BE2C (cell line): ENCODE measurements at places on chromosomes 3 and 15.
A peak's percentile ranks its signal among the peaks of the same experiment; 100 is the strongest.

DNA sequence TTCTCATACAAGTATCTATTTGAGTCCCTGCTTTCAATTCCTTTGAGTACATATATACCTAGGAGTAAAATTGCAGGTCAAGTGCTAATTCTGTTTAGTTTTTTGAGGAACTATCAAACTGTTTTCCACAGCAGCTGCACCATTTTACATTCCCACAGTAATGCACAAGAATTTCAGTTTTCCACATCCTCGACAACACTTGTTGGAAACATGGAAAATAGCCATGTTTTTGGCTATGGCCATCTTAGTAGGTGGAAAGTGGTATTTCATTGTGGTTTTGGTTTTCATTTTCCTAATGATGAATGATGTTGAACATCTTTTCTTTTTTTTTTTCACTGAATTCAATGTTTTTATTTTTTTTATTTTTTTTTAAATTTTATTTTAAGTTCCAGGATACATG lies 44.4 kb upstream of the TNFAIP8L3 start:
- DNase-seq, result no peak

- no peak for DNase-seq
Measured at GRCh38 chr3:134486577-134487041, 752 bp downstream of the CEP63 start.

DNA sequence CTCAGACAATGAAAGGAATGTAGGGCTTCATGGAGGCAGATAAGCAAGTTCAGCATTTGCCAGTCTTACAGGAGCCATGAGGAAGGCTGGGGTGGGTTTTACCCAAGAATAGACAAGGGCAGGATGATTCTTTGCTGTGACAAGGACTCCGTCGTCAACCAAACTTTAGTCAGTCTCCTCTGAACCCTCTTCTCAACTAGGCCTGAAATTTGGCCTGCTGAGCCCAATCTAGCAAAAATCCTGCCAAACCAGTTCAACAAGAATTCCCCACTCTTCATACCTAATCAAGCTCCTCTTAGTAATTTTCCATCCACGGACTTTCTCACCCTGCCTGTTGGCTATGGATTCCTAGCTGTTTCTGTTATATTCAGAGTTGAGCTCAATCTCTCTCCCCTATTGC lies 280.5 kb downstream of the TBL1XR1 start:
- no peak for DNase-seq

- DNase-seq, result no peak
Measured at GRCh38 chr3:4741404-4742307, 237.6 kb upstream of the BHLHE40 start.

- peak; percentile 70 for DNase-seq
Measured at GRCh38 chr15:44298878-44299277, 10.4 kb downstream of the GOLM2 start.

GRCh38 chr15:48641416-48641815 lies 4.1 kb downstream of the FBN1 start:
- no peak for DNase-seq

DNA sequence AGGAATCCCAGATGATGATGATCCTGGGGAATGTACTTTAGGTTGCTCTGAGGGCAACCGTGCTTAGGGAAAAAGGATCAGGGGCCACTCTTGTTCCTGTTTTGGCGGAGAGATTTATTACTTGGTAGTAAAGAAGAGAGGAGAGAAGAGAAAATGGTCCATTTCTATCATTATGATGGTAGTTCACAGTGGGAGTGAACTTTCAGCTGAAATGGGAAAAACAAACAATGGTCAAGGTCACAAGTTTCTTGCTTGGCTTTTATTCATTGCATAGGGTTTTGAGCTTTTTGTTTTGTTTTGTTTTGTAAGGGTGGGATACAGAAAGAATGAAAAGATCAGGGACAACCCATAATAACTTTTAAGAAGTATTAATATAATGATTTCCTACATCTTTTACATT lies 7.7 kb upstream of the UMPS start:
- no peak for DNase-seq

DNA sequence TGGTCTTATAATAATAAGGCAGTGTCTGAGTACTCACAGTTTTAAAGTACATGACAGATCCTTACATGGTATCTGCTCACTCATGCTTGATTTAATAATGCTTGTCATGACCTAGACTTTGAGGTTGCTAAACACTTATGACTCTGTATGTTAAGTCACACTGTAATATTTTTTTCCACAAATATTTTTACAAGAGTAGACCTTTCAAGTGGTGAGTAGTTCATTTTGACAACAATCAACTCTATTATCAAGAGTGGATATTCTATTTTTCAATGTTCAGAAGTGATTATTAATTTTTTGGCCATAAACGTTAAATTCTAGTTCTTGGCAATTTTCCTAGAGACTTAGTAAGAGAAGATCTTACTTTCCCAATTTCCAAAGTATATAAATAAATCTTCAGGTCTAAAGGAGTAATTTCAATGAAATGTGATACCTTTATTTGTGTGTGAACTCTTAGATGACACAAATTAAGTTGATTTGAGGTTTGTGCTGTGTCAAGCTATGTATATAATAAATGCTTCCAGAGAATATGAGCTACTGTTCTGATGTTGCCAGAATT lies 104.5 kb downstream of the NLGN1 start:
- no peak for DNase-seq

DNA sequence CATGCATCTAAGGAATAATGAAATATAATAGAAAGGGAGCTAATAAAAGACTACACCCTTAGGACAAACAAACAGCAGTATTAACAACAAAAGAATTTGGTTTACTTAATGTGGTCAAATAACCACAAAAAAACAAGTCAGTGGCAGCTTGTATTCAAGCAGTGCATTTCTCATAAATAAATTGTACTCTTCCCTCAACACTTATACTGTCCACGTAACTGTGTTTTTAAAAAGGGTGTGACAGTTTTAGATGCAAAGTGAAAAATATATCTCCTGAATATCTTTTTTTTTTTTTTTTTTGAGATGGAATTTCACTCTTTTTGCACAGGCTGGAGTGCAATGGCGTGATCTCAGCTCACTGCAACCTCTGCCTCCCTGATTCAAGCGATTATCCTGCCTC lies 698.2 kb upstream of the CADM2 start:
- DNase-seq, result no peak

DNA sequence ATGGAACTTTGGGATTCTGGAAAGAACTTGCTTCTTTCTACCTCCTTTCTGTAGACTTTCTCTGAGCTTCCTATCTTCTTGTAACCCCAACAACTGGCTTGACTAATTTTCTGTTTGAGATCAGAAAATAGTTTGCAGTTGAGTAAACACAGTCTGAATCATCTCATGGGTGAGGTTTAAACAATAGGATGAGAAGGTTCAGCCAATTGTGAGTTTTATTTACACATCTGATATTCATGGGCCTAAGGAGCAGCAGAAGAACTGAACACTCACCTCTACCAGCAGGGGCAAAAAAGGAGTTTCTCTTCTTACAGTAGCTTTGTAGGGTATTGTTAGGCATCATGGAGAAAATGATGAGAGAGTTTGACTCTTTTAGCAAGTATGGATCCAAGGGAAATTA lies 54.2 kb downstream of the DTWD1 start:
- DNase-seq, result no peak

DNA sequence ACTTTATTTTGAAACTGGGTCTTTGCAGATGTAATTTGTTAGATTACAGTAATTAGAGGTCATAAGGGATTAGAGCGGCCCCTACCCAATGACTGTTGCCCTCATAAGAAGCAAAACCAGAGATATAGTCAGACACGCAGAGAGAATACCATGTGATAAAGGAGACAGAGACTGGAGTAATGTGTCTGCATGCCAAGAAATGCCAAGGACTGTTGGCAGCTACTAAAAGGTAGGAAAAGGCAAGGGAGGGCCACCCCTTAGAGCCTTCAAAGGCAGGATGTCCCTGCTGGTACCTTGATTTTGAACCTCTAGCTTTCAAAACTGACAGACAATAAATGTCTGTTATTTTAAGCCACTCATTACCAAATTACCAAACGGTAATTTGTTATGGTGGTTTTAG lies 548.2 kb downstream of the FHIT start:
- DNase-seq, result peak; percentile 4

DNA sequence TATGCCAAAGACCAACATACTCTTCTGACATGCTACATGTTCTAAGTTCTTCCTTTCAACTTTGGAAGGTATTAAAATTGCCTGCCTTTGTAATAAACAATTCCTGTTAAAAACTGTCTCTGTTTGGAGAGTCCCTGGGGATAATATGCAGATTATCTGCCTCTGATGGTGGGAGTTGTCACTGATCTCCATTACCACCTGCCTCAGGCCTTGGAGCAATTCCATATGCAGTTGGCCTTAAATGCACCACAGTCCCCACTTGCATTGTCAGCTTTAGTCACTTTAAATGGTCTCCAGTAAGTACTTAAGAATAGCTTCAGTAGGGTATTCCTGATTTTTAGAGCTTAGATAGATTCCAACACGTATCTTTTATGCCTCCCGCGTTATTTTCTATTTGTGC lies 121.1 kb upstream of the GOLIM4 start:
- no peak for DNase-seq

DNA sequence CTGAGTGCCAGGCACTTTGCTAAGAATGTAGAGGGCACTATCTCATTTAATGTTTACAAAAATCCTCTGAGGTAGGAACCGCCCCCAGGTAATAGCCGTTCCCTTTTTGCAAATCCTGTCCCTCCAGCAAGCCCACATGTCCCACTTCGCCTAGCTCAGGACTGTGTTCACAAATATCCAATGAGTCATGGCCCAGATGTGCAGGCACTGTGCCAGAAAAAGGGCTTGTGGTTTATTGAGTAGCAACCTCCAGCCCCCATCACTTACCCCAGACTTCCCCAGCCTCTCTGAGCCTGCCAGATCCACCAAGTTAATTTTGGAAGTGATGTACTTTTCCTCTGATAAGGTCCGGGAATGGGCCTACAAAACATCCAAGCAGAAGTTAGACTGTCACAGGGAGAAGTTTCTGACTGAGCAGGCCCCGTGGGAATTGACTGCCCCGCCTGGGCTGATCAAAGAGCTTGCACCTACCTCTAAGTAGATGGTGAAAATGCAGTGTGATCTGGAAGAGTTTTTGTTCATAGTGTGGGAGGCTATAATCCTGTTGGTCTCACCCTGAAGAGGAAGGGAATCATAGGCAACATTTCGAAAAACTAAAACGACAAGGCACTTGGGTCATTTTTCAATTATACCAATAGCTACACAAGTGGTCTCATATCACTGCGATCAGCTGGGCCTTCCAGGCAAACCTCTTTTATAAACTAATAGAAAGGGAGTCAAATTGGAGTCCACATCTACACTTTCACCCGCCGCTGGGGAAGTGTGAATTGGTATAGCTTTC lies 15.7 kb downstream of the KIF9 start:
- peak; percentile 85 for DNase-seq

GRCh38 chr15:96340598-96341512 lies 10.4 kb downstream of the NR2F2 start:
- peak; percentile 72 for DNase-seq

DNA sequence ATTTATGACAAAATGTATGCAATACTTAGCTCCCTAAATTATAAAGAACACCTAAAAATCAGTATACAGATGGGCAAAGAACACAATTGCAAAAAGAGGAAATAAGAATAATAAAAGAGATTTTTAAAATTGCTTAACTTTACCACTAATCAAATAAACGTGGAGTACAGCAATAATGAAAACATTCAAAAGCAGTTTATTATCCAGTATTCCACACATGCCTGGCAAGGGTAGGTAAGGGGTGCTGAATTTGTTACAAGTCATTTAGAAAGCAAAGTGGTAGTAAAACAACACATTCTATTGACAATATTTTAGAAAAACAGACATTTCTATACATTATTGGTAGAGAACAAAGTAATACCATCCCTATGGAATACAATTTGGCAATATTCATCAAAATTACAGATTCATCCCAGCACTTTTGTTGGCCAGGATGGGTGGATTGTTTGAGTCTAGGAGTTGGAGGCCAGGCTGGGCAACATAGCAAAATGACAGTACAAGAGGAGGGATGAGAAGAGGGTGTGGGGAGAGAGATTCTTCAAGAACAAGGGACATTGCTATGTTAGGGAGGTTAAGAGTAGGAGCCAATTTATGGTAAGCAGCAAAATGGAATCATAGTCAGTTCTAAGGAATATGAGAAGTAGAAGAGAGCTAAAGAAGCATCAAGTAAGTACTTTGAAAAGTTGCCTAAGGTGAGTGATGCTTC lies 3.7 kb upstream of the ACKR4 start:
- DNase-seq, result no peak

- no peak for DNase-seq
Measured at GRCh38 chr3:156424758-156425157, 130.2 kb downstream of the SSR3 start.

GRCh38 chr3:154971341-154971740 lies 108.8 kb upstream of the MME start:
- no peak for DNase-seq

- DNase-seq, result no peak
Measured at GRCh38 chr3:9345041-9345440, 17.8 kb upstream of the THUMPD3 start.

DNA sequence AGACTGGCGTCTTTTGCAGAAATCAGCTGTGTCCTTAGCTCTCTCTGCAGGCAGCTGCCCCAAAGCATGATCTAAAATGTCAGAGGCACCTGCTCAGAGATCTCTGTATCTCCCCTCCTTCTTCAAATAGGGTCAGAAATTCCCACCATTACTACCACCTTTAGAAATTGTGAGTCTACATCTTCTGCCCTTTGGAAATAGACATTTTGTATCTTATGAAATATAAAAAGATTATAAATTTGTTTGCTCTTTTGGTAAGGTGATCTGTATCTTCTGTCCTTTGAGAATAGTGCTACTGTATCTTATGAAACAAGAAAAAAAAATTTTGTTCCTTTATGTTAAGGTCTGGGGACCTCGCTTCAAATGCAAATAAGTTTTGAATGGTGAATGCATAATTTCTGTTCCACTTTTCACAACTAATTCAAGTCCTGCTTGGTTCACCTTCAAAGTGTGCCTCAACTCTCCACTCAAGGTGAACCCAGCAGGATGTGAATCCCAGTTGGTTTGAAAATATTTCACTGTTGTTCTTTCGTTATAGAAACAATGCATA lies 28.3 kb upstream of the GPD1L start:
- no peak for DNase-seq

- no peak for DNase-seq
Measured at GRCh38 chr3:72549761-72550581, 298.3 kb downstream of the SHQ1 start.

GRCh38 chr3:99658274-99658673 lies 19.9 kb downstream of the COL8A1 start:
- no peak for DNase-seq

- DNase-seq, result no peak
Measured at GRCh38 chr3:170278627-170279026, 56.4 kb downstream of the PRKCI start.

DNA sequence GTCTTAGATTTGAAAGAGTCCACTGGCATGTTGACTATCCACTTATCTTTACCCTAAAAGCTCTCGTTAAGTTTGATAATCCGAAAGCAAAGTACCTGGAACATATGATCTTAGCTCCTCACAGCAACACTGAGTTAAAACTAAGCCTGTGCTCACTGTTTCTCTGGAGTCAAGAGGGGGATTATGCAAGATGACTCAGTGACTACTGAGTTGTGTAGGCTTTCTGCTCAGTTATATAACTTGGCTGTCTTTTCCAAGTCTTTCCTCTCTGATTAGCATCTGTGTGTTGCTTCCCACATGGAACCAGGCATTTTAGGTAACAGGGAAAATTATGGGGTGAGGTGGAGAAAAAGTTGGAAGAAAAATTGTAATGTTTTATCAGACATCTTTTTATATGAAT lies 31.2 kb upstream of the MYO5C start:
- DNase-seq, result no peak
